ENCODE measurements at places on chromosomes 7 and 10. TPM values are rescaled to one million over a fixed set of nuclear protein-coding genes. Genes with fewer than 3 reads are reported as not detected.

COX15 gene
- 50.5 TPM for total RNA-seq

CUBN gene
- total RNA-seq, result 3.3 TPM

SLC16A9 gene
- 0.33 TPM for total RNA-seq

ETV1 gene
- 45.4 TPM for total RNA-seq

OR2A5 gene
- total RNA-seq, result not detected

DPY19L1 gene
- total RNA-seq, result 29.4 TPM

LIPN gene
- not detected for total RNA-seq

ITGB8 gene
- 25.0 TPM for total RNA-seq

HERPUD2 gene
- total RNA-seq, result 22.4 TPM

GRID1 gene
- total RNA-seq, result not detected

ADARB2 gene
- not detected for total RNA-seq

SLC26A5 gene
- not detected for total RNA-seq

TCF7L2 gene
- 3.0 TPM for total RNA-seq

RTKN2 gene
- total RNA-seq, result 1.3 TPM

KLHL7 gene
- 51.5 TPM for total RNA-seq

GIMAP8 gene
- total RNA-seq, result 0.15 TPM

ABCB1 gene
- 10.5 TPM for total RNA-seq

EPDR1 gene
- total RNA-seq, result 19.5 TPM

SPRN gene
- 3.1 TPM for total RNA-seq

NUDT5 gene
- total RNA-seq, result 62.2 TPM

KCNMA1 gene
- total RNA-seq, result 44.8 TPM

CACNB2 gene
- total RNA-seq, result 1.2 TPM

KNDC1 gene
- 2.3 TPM for total RNA-seq

MCM10 gene
- 6.0 TPM for total RNA-seq

AKR1C8 gene
- not detected for total RNA-seq

GRM3 gene
- not detected for total RNA-seq

COL17A1 gene
- total RNA-seq, result under 0.01 TPM

ZNF37A gene
- total RNA-seq, result 15.5 TPM

ZNF775 gene
- 10.6 TPM for total RNA-seq

ACSM6 gene
- not detected for total RNA-seq

SP8 gene
- not detected for total RNA-seq

C10orf105 gene
- not detected for total RNA-seq

ACTL6B gene
- total RNA-seq, result not detected

SPDYE11 gene
- total RNA-seq, result under 0.01 TPM

CFAP46 gene
- 1.5 TPM for total RNA-seq

FAM131B gene
- total RNA-seq, result 3.9 TPM

LIPM gene
- total RNA-seq, result not detected

MMRN2 gene
- 3.6 TPM for total RNA-seq

ABCC2 gene
- 0.33 TPM for total RNA-seq

ZNF804B gene
- total RNA-seq, result not detected

All from smooth muscle cell of trachea (primary cell).